Muscle of leg (tissue), 16 donors: ENCODE measurements at places on chromosomes 5 and 9.

- peaks cover 4% of the 10 kb centered on the region for H3K4me1 ChIP-seq
- H3K4me3 ChIP-seq = no peak overlapping the region
- no peaks in the 10 kb centered on the region for H3K27me3 ChIP-seq
- no peak overlapping the region for H3K27ac ChIP-seq
- H3K36me3 ChIP-seq = no peaks in the 10 kb centered on the region
These were observed 89.7 kb upstream of the ZNF366 start for GRCh38 chr5:72596956-72597355.

- H3K27me3 ChIP-seq = no peaks in the 10 kb centered on the region
- no peaks in the 10 kb centered on the region for H3K4me1 ChIP-seq
- no peak for DNase-seq
- no peaks in the 10 kb centered on the region for H3K36me3 ChIP-seq
- H3K4me3 ChIP-seq = no peak overlapping the region
These were observed 289.3 kb downstream of the ASTN2 start for GRCh38 chr9:117125531-117125930.

- peaks cover 8% of the 10 kb centered on the region for H3K4me1 ChIP-seq
- H3K27ac ChIP-seq = no peak overlapping the region
- H3K4me3 ChIP-seq = no peak overlapping the region
- no peaks in the 10 kb centered on the region for H3K27me3 ChIP-seq
These were observed 63.2 kb downstream of the MED27 start for GRCh38 chr9:132016456-132016855.

- no peak overlapping the region for H3K27ac ChIP-seq
- no peaks in the 10 kb centered on the region for H3K36me3 ChIP-seq
- no peaks in the 10 kb centered on the region for H3K27me3 ChIP-seq
- H3K4me1 ChIP-seq = no peaks in the 10 kb centered on the region
- DNase-seq = no peak
- H3K4me3 ChIP-seq = no peak overlapping the region
These were observed 64.0 kb upstream of the TUSC1 start for GRCh38 chr9:25742256-25742655.

GRCh38 chr9:133701981-133702797 is 36.0 kb downstream of the SARDH start:
- H3K27me3 ChIP-seq = peaks cover 20% of the 10 kb centered on the region
- H3K4me1 ChIP-seq = peaks cover 32% of the 10 kb centered on the region
- no peak overlapping the region for H3K27ac ChIP-seq
- H3K36me3 ChIP-seq = no peaks in the 10 kb centered on the region

DNA sequence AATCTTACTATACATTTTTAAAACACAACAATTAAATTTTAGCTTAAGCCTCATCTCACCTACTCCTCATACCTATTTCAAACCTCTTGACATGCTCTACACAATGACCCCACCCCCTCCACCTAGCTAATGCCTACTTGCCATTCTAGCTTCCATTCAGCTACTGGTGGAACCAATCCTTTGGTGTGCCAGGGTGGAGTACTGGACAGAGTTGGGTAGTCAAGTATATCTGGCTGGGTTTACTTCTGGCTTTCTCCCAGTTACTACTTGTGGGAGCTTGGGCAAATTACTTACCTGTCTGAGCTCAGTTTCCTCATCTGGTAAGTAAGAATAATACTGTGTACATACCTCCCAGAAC is 24.3 kb downstream of the PLPP1 start:
- no peak for DNase-seq
- H3K36me3 ChIP-seq = no peaks in the 10 kb centered on the region
- no peak overlapping the region for H3K4me3 ChIP-seq

GRCh38 chr9:3820643-3821042 is 294.8 kb upstream of the RFX3 start:
- H3K4me1 ChIP-seq = no peaks in the 10 kb centered on the region
- H3K27me3 ChIP-seq = no peaks in the 10 kb centered on the region
- no peak overlapping the region for H3K27ac ChIP-seq
- H3K36me3 ChIP-seq = no peaks in the 10 kb centered on the region
